ENCODE measurements at places on chromosomes 3 and 15. TPM values are rescaled to one million over a fixed set of nuclear protein-coding genes. Genes with fewer than 3 reads are reported as not detected.
A peak's percentile ranks its signal among the peaks of the same experiment; 100 is the strongest.

- H3K36me3 ChIP-seq: peaks cover 18% of the 10 kb centered on the region
- no peak overlapping the region for H3K4me3 ChIP-seq
- no peak overlapping the region for H3K27ac ChIP-seq
- H3K27me3 ChIP-seq: no peaks in the 10 kb centered on the region
- no peak for DNase-seq
These were observed 27.8 kb upstream of the C15orf40 start for GRCh38 chr15:83039206-83039605.

GRCh38 chr3:1960506-1960905 lies 138.2 kb upstream of the CNTN4 start:
- no peaks in the 10 kb centered on the region for H3K4me1 ChIP-seq
- H3K27ac ChIP-seq: no peak overlapping the region
- peaks cover 2% of the 10 kb centered on the region for H3K27me3 ChIP-seq
- no peak overlapping the region for H3K4me3 ChIP-seq
- no peak for DNase-seq

GRCh38 chr3:53402326-53402725 lies 55.0 kb upstream of the DCP1A start:
- no peak overlapping the region for H3K4me3 ChIP-seq
- peaks cover 27% of the 10 kb centered on the region for H3K27me3 ChIP-seq
- DNase-seq: no peak

DNA sequence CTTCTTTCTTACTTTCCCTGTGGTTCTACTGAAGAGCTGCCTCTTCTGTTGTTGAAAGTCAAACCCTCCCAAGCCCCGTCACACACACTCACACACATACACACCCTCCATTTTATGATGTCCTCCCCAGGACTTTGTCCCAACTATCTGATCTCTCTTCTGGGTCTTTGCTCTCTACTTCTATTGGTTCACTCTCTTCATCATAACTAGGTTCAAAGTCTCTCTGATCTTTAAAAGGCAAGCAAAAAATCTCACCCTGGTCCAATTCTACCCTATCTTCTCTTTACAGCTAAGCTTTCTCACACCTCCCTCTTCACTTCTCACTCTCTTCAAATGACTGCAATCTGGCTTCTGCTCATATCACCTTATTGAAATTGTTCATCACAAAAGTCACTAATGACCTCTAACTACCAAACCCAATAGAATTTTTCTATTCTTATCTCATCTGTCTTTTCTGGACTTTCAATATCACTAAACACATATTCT lies 34.8 kb downstream of the LRRFIP2 start:
- DNase-seq: no peak
- no peak overlapping the region for H3K4me3 ChIP-seq
- no peaks in the 10 kb centered on the region for H3K27me3 ChIP-seq
- peaks cover 20% of the 10 kb centered on the region for H3K36me3 ChIP-seq
- no peak overlapping the region for H3K27ac ChIP-seq

GRCh38 chr15:84908564-84908963 lies 24.1 kb downstream of the SLC28A1 start:
- H3K27ac ChIP-seq: no peak overlapping the region
- no peaks in the 10 kb centered on the region for H3K27me3 ChIP-seq
- DNase-seq: no peak
- H3K4me1 ChIP-seq: peaks cover 63% of the 10 kb centered on the region

DNA sequence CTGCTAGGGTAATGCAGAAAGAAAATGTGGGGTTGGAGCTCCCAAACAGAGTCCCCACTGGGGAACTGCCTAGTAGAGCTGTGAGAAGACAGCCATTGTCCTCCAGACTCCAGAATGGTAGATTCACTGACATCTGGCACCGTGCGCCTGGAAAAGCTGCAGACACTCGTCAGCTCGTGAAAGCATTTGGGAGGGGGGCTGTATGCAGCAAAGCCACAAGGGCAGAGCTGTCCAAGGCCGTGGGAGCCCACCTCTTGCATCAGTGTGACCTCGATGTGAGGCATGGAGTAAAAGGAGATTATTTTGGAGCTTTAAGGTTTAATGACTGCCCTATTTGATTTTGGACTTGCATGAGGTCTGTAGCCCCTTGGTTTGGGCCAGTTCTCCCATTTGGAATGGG lies 242.9 kb downstream of the VGLL3 start:
- no peak overlapping the region for H3K27ac ChIP-seq
- H3K27me3 ChIP-seq: peaks cover 44% of the 10 kb centered on the region
- H3K36me3 ChIP-seq: no peaks in the 10 kb centered on the region
- H3K4me1 ChIP-seq: no peaks in the 10 kb centered on the region
- no peak overlapping the region for H3K4me3 ChIP-seq
- DNase-seq: no peak

DNA sequence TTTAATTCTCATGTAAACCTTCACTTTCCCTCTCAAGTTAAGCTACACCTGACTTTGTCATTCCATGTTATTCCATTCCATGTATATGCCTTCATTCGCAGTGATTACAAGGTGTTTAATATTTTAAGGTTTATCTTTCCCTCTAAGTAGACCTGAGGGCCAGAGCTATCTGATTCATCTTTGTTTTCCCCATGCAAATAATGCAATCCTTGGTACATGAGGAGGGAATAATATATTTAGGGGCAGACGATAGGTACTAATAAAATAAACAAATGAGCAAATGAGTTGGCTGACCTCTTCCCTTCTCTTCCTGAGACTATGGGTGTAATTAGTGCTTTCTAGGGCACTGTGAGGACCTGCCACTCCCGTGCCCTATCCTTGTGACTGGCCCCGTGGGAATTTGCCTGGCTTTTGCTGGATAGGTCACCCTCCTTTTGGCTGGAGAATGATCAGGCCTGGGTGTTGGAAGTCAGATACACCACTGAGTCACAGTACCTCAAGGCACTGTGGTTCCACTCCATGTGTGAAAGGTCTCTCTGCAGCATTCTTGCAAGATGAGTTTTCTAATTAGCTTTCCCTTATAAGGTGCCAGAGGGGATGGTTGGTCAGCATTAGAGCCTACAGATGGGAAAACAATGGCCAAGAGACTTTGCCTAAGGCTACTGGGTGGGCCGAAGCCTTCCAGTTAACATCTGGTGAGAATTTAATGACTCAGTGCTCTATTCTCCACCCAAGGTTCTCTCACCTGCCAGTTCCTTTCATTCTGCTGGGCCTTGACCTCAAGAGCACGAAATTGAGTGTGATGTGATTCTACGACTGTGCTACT lies 183.2 kb downstream of the P3H2 start:
- H3K4me1 ChIP-seq: peaks cover 29% of the 10 kb centered on the region
- no peaks in the 10 kb centered on the region for H3K36me3 ChIP-seq
- H3K27ac ChIP-seq: peak overlapping the region; percentile 64
- H3K4me3 ChIP-seq: no peak overlapping the region
- H3K27me3 ChIP-seq: no peaks in the 10 kb centered on the region
- DNase-seq: no peak

DNA sequence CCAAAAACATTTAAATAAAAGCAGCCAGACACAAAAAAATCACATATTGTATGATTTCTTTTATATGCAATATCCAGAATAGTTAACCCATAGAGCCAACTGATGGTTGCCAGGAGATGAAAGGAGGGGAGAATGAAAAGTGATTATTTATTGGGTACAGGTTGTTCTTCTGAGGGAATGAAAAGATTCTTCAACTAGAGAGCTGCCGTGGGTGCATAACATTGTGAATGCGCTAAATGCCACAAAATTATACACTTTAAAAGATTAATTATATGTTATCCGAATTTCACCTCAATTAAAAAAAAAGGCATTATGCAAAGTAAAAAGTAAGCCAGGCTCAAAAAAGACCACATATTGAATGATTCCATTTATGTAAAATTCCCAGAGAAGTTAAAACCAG lies 36.1 kb downstream of the PRKAR2A start:
- H3K27ac ChIP-seq: peak overlapping the region; percentile 3
- H3K27me3 ChIP-seq: no peaks in the 10 kb centered on the region
- no peaks in the 10 kb centered on the region for H3K36me3 ChIP-seq
- H3K4me3 ChIP-seq: no peak overlapping the region
- H3K4me1 ChIP-seq: peaks cover 18% of the 10 kb centered on the region

GRCh38 chr15:74723754-74724334 lies 1.5 kb downstream of the CYP1A1 start:
- no peak overlapping the region for H3K4me3 ChIP-seq
- no peak overlapping the region for H3K27ac ChIP-seq

GRCh38 chr3:189947948-189948723 lies 172.6 kb downstream of the P3H2 start:
- no peak for DNase-seq
- H3K4me3 ChIP-seq: no peak overlapping the region
- H3K27ac ChIP-seq: no peak overlapping the region

- H3K36me3 ChIP-seq: peaks cover 27% of the 10 kb centered on the region
- DNase-seq: no peak
- H3K4me3 ChIP-seq: no peak overlapping the region
- H3K27me3 ChIP-seq: no peaks in the 10 kb centered on the region
These were observed 32.8 kb downstream of the ZBTB38 start for GRCh38 chr3:141401095-141401494.

DNA sequence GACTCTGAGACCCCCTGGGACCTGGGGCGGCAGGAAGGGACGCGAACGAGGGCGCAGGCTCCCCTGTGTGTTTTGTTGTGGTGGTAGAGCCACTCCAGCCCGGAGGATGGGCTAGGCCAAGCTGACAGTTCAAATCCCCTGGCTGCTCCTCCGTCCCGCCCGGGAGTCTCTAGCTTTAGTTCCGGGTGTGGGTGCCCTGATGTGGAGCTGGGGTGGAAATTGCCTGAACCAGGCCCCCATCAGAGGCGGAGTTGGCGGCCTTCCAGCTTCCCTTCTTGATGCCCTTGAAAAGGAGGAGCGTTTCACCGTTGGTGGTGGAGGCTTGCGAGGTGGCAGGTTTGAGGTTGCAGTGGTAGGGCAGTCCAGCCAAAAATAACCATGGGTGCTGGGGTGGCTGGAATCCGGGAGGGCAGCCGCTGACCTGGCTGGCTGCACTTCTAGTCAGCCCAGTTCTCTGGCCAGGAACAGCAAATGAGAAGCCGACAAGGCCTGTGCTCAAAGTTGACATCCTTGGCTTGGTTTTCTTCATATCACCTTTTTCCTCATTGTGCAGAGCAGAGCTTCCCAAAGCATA lies 817 bp downstream of the CLK3 start:
- no peak for DNase-seq
- peaks cover 6% of the 10 kb centered on the region for H3K36me3 ChIP-seq
- peaks cover 28% of the 10 kb centered on the region for H3K4me1 ChIP-seq
- H3K27ac ChIP-seq: peak overlapping the region; percentile 89
- no peaks in the 10 kb centered on the region for H3K27me3 ChIP-seq
- H3K4me3 ChIP-seq: peak overlapping the region; percentile 92

- peaks cover 29% of the 10 kb centered on the region for H3K36me3 ChIP-seq
- peak overlapping the region; percentile 80 for H3K4me3 ChIP-seq
- H3K4me1 ChIP-seq: peaks cover 55% of the 10 kb centered on the region
- H3K27ac ChIP-seq: peak overlapping the region; percentile 91
These were observed 627 bp upstream of the FAM131A start for GRCh38 chr3:184336547-184337398.

- H3K36me3 ChIP-seq: no peaks in the 10 kb centered on the region
- no peak overlapping the region for H3K27ac ChIP-seq
- no peak overlapping the region for H3K4me3 ChIP-seq
- H3K27me3 ChIP-seq: no peaks in the 10 kb centered on the region
- DNase-seq: no peak
- H3K4me1 ChIP-seq: no peaks in the 10 kb centered on the region
These were observed 246.5 kb downstream of the EPHB1 start for GRCh38 chr3:135041601-135042000.

GRCh38 chr15:35750051-35750450 lies 204.1 kb upstream of the DPH6 start:
- no peak for DNase-seq
- H3K27ac ChIP-seq: no peak overlapping the region
- peaks cover 1% of the 10 kb centered on the region for H3K36me3 ChIP-seq
- H3K4me1 ChIP-seq: peaks cover 33% of the 10 kb centered on the region

DNA sequence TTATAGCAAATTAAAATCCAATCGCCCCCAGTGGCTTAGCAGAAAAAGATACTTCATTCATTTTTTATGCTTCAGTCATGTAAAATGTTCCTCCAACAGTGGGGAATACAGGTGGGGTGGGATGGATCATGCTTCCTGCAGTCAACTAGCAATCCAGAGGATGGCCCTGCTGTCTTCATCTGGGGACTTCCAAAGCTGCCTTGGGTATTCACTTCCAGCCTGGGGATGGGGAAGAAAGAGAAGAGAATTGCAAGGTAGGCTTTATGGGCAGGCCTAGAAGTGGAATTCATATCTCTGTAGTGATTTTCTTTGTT lies 354.8 kb upstream of the SLCO3A1 start:
- H3K27ac ChIP-seq: no peak overlapping the region
- no peak for DNase-seq
- H3K4me3 ChIP-seq: no peak overlapping the region
- H3K27me3 ChIP-seq: peaks cover 3% of the 10 kb centered on the region

GRCh38 chr3:132730891-132731580 lies 8.8 kb upstream of the NPHP3 start:
- H3K36me3 ChIP-seq: no peaks in the 10 kb centered on the region
- H3K4me3 ChIP-seq: no peak overlapping the region
- H3K27me3 ChIP-seq: peaks cover 10% of the 10 kb centered on the region
- peak overlapping the region; percentile 15 for H3K27ac ChIP-seq

DNA sequence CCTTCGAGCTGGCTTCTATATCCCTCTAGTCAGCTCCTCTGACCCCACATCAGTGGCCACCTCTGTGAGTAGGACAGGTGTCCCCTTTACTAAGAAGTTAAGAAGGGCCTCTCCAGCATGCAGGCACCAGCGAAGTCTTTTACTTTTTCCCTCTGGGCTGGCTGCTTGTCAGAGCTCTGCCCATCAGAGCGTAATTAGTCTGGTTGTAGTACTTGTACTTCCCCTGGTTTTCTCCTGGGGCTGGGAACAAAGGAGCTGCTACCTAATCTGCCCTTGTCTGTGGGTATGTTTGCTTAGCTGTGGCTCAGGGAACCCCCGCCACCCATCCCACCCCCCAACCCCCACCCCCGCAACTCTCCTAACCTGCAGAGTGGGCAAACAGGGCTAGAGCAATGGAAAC lies 27.4 kb upstream of the ALPK3 start:
- peaks cover 45% of the 10 kb centered on the region for H3K4me1 ChIP-seq
- H3K27ac ChIP-seq: no peak overlapping the region
- H3K27me3 ChIP-seq: no peaks in the 10 kb centered on the region
- H3K4me3 ChIP-seq: no peak overlapping the region

- no peak overlapping the region for H3K4me3 ChIP-seq
- H3K27ac ChIP-seq: no peak overlapping the region
- H3K4me1 ChIP-seq: peaks cover 10% of the 10 kb centered on the region
These were observed 35.0 kb upstream of the DENND4A start for GRCh38 chr15:65827065-65827464.

- peak overlapping the region; percentile 97 for H3K27ac ChIP-seq
- H3K36me3 ChIP-seq: peaks cover 2% of the 10 kb centered on the region
- no peaks in the 10 kb centered on the region for H3K27me3 ChIP-seq
- peak overlapping the region; percentile 98 for H3K4me3 ChIP-seq
- no peak for DNase-seq
These were observed 2.3 kb downstream of the PLXND1 start for GRCh38 chr3:129603991-129604749.

- peak overlapping the region; percentile 57 for H3K27ac ChIP-seq
These were observed 94.7 kb downstream of the LRIG1 start for GRCh38 chr3:66406163-66406562.

The ARGFX gene
- not detected for total RNA-seq

The PP2D1 gene
- total RNA-seq: not detected

The ATP13A5 gene
- total RNA-seq: not detected

The AMOTL2 gene
- 256 TPM for total RNA-seq

The FGD5 gene
- total RNA-seq: 0.22 TPM

The GABRR3 gene
- not detected for total RNA-seq

The SPINK8 gene
- not detected for total RNA-seq

All from chondrocyte (in vitro differentiated cells).